ENCODE measurements at places on chromosomes 6 and 20.
A peak's percentile ranks its signal among the peaks of the same experiment; 100 is the strongest.

DNA sequence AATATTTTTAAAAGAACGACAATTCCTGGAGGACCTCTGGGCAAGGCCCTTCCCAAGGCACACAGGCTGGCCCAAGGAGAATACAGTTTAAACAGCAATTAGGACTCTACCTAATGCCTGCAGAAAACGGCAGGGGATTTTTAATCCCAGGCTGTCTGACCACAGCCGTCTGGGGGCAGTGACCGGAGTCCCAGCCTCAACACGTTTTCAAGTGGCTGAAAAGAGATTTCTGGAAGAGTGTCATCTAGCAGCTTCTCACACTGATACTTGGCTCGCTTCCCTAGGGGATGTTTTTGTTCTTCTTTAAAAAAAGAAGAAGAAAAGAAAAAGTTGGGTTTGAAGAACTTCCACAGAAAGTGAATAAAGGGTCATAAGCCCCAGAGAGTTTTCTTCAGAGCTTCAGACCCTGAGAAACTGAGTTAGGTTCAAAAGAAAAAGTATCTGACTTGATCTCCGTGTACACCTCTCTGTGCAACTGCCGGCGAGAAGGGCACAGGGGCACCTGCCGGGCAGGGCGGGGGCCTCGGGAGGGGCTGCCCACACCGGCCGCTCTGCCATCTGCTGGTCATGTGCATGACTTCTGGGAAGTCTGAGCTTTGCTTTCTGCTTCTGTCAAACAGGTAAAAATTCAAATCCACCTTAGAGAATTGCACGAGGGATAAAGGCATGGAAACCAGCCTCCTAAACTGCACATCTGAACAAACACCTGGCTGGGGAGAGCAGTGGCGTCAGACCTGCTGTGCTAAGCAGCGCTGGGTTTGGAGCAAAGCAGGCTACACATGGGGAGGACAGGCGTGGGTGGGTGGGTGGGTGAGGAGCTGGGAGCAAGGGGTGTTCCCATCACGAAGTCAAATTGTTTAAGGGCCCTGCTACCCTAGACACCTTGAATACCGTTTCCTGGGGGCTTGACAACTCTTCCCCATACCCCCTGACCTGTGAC, 33.0 kb downstream of the RRBP1 start:
- DNase-seq, result peak; percentile 16

GRCh38 chr20:18645851-18646250, 58.0 kb downstream of the DTD1 start:
- no peak for DNase-seq

GRCh38 chr20:35837577-35838195, 65.9 kb downstream of the PHF20 start:
- no peak for DNase-seq

- DNase-seq, result no peak
Measured at GRCh38 chr6:70456735-70457134, 43.4 kb downstream of the FAM135A start.

GRCh38 chr6:158789115-158789917, 29.9 kb downstream of the EZR start:
- DNase-seq, result no peak

DNA sequence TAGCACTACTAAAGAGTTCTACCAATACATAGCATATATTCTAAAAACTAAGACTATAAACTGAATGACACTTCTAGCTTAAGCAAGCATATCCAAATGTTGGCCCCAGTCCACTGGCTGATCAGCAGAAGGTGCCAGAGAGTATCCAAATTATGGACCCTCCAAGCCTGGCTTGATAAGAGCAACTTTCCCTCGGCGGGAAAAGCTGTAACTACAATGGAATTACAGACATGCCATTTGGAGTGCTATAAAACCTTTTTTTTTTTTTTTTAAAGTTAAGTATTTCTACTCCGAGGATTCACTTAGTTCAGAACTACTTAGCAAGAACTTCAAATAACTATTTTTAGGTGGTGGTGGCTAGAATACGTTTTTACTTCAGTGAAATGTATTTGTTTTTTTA, 94.6 kb downstream of the EPB41L2 start:
- DNase-seq, result no peak

DNA sequence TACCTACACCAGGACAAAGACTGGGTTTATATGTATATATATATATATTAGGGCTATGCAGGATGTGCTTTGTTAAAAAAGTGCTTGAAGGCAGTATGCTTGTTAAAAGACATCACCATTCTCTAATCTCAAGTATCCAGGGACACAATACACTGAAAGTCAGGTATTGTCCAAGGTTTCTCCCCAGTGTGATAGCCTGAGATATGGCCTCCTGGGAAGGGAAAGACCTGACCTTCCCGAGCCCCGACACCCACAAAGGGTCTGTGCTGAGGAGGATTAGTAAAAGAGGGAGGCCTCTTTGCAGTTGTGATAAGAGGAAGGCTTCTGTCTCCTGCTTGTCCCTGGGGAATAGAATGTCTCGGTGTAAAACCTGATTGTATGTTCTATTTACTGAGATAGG, 156.9 kb downstream of the GPX5 start:
- no peak for DNase-seq

GRCh38 chr20:7189231-7189630, 421.7 kb downstream of the BMP2 start:
- DNase-seq, result no peak

DNA sequence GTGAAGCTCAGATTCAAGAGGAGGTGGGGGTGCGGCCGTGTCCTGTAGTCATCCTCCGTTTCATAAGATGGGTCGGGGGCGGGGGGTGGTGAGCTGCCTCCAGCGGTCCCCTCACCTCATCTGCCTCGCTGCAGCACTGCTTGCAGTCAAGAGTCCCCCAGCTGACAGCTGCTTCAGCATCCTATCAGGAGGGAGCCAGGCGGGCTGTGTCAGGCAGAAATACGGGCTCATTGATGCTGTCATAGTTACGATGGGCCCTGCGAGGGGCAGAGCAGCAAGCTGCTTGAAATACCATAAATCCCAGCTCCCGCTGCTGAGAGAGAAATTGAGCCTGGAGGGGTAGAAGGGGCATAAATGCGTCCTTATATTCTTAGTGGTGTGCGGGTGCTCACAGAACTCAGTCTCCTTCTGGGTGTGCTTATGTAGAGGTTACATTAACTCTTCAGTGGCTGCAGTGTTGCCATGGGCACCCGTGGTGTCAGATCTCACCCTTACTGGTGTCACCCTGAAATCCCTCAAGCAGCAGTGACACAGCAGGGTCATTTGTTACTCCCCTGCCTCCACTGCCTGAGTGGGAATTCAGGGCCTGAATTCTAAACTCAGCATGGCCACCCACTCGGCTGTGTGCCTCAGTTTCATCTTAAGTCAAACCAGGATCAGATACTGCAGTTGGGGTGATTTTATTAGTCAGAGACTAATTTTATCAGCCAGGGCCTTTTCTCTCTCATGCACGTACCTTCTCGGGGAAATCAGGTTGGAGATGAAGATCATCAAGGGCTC, 21.8 kb downstream of the CCDC167 start:
- DNase-seq, result no peak

DNA sequence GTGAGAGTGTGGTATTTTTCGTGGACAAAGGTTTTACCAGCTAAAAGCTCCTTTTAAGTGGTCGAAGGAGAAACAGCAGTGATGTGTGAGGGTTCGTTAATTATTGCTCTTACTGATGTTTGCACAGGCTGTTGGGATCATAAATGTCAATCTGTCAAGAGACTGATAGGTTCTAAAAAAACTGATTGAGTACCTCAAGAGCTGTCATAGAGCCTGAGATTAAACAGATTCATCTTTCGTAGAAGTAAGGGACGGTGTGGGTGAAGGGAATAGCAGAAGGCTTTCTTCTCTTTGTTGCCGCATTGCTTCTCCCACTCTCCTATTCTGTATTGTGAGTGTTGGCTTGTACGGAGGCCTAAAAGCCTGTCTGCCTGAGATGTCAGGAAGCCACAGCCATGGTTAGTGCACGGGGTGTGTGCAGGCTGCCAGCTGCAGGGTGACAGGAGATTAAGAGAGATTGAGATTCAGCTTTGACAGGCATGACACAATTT, 291.0 kb downstream of the ZFAND3 start:
- peak; percentile 19 for DNase-seq

DNA sequence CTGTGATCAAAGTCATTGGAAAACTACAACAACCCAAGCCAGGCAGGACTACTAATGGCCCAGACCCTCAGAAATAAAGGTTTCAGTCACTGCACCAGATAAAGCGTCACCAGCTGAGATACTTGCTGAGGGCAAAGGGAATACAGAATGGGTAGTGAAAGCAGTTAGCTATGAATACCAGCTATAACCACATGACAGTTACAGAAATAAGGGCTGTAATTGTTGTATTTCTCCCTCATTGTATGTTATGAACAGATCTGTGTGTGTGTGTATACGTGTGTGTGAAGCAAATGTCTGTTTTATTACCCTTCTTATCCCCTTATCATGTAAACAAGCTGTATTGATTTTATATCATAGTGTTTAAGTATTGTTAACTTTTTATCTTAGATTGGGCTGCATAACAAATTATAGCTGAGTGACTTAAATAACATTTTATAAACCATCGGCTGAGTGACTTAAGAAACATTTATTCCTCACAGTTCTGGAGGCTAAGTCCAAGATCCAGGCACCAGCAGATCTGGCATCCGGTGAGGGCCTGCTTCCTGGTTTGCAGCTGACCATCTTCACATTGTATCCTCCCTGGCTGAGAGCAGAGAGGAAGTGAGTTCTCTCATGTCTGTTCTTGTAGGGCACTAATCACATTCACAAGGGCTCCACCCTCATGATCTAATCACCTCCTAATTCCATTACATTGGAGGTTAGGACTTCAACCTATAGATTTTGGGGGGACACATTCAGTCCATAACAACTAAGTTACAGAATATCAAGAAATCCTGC, 46.0 kb upstream of the VSX1 start:
- no peak for DNase-seq

DNA sequence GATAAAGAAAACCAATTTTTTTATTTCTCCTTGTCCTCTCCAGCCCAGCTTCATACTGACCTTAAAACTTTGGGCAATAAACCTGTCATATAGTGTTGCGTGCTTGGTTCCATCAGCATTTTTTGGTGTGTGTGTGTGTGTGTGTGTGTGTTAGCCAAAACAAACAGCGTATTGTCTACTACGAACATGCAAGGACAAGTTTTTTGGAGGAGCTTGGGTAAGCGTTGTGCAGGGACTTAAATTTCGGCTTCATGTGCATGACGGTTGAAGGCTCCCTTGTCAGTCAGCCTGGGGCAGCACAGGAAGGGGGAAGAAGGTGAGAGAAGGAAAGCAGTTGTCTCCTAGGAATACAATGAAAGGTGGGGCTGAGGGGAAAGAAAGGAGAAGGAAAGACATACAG, 62.0 kb upstream of the PAX1 start:
- no peak for DNase-seq

DNA sequence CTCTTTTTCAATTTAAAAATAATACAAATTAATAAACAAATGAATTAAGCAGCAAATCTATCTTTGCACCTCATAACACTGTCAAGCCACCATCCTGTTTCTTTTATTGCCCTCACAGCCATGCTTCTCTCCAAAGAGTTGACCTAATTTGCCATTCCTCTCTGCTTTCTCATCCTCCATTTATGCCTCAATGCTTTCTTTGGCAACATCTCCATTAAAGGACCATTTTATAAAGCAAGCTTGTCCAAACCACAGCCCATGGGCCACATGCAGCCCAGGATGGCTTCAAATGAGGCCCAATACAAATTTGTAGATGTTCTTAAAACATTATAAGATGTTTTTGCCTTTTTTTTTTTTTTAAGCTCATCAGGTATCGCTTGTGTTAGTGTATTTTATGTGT, 26.4 kb upstream of the MEI4 start:
- DNase-seq, result no peak

DNA sequence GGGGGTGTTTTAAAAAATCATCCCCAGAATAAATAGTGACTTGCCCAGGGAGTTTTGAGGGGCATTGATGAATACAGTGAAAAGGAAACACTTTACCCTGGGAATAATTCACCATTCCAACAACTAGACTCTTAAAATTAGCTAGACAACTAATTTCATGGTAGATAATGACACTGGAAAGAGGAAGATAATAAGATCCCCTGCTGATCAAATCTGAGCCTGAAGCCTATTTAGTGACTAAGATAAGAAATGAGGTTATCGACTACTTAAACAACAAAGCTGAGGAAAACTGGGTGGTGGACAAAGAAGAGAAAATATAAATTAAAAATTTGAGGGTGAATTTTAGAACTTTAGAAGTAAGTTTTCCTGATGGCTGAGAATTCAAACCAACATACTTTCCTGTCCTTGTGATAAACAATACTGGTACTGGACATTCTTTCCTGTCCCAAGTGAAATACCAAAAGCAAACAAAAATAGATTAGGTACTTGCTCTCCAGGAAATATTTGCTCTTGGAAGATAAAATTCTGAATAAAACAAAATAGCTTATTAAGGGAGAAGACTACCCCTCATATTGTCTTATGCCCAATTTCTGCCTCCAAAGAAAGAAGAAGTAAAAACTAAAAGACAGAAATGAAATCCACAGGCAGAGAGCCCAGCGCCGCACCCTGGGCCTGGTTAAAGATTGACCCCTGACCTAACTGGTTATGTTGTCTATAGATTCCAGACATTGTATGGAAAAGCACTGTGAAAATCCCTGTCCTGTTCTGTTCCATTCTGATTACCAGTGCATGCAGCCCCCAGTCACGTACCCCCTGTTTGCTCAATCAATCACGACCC, 64.0 kb upstream of the ADGRF4 start:
- DNase-seq, result no peak

GRCh38 chr6:87692086-87692485, 9.9 kb downstream of the AKIRIN2 start:
- DNase-seq, result no peak

- no peak for DNase-seq
Measured at GRCh38 chr6:110628330-110628729, 151.9 kb upstream of the SLC22A16 start.

DNA sequence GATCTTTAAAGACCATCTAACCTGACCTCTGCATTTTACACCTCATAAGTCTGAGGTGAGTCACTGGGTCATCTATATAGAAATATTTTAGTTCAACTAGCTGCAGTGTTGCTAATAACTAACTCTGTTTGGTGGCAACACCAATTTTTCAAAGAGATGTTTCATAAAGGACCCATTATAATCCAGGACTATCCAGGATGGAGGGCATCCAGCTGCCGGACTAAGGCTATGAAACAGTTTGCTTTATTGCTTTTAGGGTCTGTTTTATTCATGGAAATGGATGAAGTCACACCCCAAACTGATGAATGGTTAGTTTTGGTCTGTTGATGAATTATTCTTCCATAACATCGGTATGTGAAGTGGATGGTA, 204.2 kb upstream of the GMDS start:
- DNase-seq, result no peak

DNA sequence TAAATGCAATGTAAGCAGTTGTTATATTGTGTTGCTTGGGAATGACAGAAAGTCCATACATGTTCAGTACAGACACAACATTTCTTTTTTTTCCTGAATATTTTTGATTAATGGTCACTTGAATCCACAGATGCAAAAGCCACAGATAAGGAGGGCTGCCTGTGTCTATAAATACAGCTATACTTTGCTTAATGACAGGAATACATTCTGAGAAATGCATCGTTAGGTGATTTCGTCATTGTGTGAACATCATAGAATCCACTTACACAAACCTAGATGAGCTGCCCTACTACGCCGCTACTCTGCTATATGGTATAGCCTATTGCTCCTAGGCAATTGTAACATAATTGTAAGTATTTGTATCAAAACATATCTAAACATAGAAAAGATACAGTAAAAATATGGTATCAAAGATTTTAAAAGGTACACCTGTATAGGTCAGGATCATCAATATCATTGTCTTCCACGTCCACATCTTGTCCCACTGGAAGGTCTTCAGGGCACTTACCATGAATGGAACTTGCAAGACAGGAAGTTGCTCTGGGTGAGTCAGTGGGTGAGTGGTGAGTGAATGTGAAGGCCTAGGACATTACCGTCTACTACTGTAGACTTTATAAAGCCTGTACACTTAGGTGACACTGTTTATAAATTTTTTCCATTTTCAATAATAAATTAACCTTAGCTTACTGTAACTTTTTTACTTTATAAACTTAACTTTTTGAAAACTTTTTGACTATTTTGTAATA, 27.9 kb upstream of the POPDC3 start:
- peak; percentile 24 for DNase-seq

Data from cardiac muscle cell (in vitro differentiated cells and primary cell).